Naive thymus-derived CD8-positive, alpha-beta T cell (primary cell): ENCODE measurements at places on chromosomes 1 and 21. TPM values are rescaled to one million over a fixed set of nuclear protein-coding genes. Genes with fewer than 3 reads are reported as not detected.

- H3K27me3 ChIP-seq, result no peaks in the 10 kb centered on the region
- H3K27ac ChIP-seq, result no peak overlapping the region
- peaks cover 9% of the 10 kb centered on the region for H3K36me3 ChIP-seq
- no peak for DNase-seq
- no peaks in the 10 kb centered on the region for H3K4me1 ChIP-seq
Measured at GRCh38 chr1:9922342-9922741, 12.3 kb upstream of the CTNNBIP1 start.

DNA sequence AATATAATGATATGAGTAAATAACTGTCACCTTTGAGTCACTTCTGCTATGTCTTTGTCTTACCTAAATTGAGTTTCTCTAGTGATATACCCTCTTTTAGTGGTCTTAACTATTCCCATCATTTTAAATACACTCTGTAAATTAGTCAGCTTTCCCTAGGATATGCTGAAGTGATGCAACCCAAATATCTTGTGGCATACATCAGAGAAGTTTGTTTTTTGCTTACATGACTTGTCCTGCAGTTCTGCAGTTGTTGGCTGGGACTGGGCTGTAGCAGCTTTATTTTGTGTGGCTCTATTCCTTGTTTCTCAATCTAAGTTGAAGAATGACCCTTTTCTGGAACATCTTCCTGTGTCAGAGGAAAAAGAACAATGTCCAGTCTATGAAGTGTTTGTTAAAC lies 76.4 kb downstream of the TTC3 start:
- no peaks in the 10 kb centered on the region for H3K27me3 ChIP-seq
- H3K36me3 ChIP-seq, result peaks cover 45% of the 10 kb centered on the region
- no peaks in the 10 kb centered on the region for H3K4me1 ChIP-seq
- DNase-seq, result no peak
- H3K27ac ChIP-seq, result no peak overlapping the region
- no peak overlapping the region for H3K4me3 ChIP-seq

- peaks cover 47% of the 10 kb centered on the region for H3K36me3 ChIP-seq
- DNase-seq, result no peak
- no peaks in the 10 kb centered on the region for H3K27me3 ChIP-seq
Measured at GRCh38 chr1:53792806-53793205, 45.3 kb downstream of the NDC1 start.

GRCh38 chr1:46444466-46444865 lies 45.2 kb upstream of the DMBX1 start:
- H3K4me3 ChIP-seq, result no peak overlapping the region
- H3K27ac ChIP-seq, result no peak overlapping the region
- DNase-seq, result no peak
- H3K4me1 ChIP-seq, result peaks cover 26% of the 10 kb centered on the region
- H3K36me3 ChIP-seq, result peaks cover 2% of the 10 kb centered on the region

- no peak overlapping the region for H3K4me3 ChIP-seq
- peaks cover 10% of the 10 kb centered on the region for H3K4me1 ChIP-seq
- H3K27me3 ChIP-seq, result peaks cover 32% of the 10 kb centered on the region
- no peak for DNase-seq
Measured at GRCh38 chr1:87130438-87130837, 198.2 kb upstream of the LMO4 start.

The AMY1A gene
- total RNA-seq, result not detected

GRCh38 chr1:173415490-173415889 lies 61.6 kb upstream of the PRDX6 start:
- H3K36me3 ChIP-seq, result peaks cover 4% of the 10 kb centered on the region
- no peaks in the 10 kb centered on the region for H3K27me3 ChIP-seq
- H3K27ac ChIP-seq, result peak overlapping the region; percentile 19
- DNase-seq, result no peak

DNA sequence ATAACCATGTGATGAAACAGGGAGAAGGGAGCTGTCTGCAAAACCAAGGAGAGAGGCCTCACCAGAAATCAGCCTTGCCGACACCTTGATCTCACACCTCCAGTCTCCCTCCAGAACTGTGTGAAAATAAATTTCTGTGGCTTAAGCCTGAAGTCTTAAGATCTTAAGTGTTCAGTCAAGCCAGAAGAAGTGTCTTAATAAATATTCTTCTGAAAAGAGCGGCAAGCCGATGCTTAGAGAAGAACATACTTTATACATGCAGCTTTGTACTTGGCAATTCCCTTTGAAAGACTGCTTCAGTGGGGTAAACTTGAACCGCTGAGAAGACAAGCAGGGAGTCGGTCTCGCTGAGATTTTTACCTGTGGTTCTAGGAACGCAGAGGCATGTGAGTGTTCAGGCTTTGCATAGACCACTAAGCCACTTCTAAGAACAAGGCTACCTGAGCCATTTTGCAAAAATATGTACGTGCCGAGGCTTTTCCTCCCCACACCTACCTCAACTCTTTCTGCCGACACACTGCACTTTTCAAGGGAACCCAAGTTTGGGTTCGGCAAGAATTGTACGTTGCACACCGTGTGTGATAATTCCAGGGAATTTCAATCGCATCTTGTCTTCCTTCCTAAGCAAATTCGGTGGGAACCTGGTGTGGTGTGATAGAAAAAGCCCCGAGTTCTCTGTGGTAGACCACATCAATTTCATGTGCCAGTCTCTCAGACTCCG lies 3.4 kb downstream of the RUNX1 start:
- H3K36me3 ChIP-seq, result peaks cover 31% of the 10 kb centered on the region
- peaks cover 81% of the 10 kb centered on the region for H3K4me1 ChIP-seq
- H3K4me3 ChIP-seq, result peak overlapping the region; percentile 88
- no peaks in the 10 kb centered on the region for H3K27me3 ChIP-seq
